Germinal center (tissue), 1 donor: ENCODE measurements at places on chromosomes 3 and 15.

GRCh38 chr15:69994429-69995205, 103.1 kb downstream of the TLE3 start:
- DNase-seq, result peak; percentile 72

GRCh38 chr15:85128621-85129020, 147.0 kb downstream of the PDE8A start:
- DNase-seq, result no peak

- no peak for DNase-seq
Measured at GRCh38 chr15:37933666-37934065, 774 bp upstream of the TMCO5A start.

DNA sequence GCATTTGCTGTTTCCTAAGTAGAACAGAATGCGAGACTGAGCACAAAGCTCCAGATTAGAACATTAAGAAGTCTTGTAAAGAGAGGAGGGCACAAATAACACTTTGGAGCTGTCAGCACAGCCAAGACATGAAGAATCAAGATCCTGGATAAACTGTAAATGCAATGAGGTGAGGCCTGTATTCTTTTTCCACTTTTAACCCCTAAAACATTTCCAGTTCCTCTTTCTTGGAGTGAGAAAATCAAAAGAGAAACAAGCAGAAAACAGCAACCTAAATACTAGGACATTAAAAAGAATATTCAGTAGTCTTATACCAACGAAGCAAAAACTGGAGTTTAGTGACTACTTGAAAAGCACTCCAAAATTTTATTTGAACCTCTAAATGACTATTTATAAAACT, 204.3 kb downstream of the ZBTB20 start:
- no peak for DNase-seq

DNA sequence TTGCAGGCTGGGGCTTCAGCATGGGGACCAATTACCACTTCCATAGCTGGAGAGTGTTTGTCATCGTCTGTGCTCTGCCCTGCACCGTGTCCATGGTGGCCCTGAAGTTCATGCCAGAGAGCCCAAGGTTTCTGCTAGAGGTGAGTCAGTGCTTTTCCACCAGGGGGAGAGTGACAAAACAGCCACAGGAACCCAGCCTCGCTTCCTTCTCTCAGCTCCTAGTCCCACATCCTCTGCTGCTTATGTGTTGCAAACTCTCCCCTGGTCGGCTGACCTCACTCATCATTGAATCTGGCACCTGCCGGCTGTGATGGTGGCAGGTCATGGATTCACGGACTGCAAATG, 158.3 kb downstream of the SV2B start:
- no peak for DNase-seq

GRCh38 chr3:45771831-45772230, 24.5 kb downstream of the SLC6A20 start:
- no peak for DNase-seq
